HEK293T (cell line): ENCODE measurements at places on chromosomes 12 and 14.
A peak's percentile ranks its signal among the peaks of the same experiment; 100 is the strongest.

DNA sequence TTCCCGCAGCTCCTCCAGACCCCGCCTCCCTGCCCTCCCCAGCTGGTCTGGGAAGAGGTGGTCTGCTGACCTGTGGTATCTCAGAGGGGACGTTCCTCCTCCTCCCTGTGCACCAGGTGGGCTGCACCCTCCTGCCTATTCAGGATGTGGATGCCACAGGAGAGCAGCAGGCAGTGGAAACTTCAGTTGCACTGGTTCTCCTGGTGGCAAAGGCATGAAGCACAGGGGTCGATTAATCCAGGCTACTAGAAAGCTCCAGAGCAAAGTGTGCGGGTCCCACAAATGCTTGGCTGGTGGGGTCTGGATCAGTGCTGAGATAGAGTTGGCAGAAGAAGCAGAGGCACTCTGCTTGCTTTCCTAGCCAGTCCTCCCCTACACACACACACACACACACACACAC is 197.0 kb downstream of the SLC41A2 start:
- no peak for DNase-seq

- no peak for DNase-seq
These were observed 21.5 kb downstream of the KLHL28 start for GRCh38 chr14:44940211-44940610.

DNA sequence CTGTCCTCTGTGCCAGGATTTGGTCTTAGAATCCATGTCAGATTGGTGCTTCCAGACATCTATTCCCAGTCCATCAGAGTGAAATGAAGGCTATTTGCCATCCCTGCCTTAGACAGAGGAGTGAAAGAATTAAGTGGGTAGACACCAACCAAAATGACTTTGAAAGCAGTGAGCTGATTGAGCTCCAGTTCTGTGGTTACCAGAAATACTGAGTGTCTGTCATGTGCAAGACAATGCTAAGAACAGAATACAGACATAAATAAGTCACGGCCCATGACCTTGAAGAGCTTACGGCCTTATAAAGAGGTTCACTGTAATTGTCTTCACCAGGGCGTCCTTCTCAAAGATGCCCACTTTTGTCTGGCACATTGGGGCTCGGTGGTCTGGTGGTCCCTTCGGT is 21.6 kb upstream of the MANSC4 start:
- no peak for DNase-seq

GRCh38 chr14:29584992-29585391 is 342.7 kb downstream of the PRKD1 start:
- DNase-seq: peak; percentile 13

- no peak for DNase-seq
These were observed 130.1 kb upstream of the HIF1A start for GRCh38 chr14:61565181-61565580.

GRCh38 chr12:106276032-106276740 is 26.3 kb upstream of the TCP11L2 start:
- DNase-seq: no peak

DNA sequence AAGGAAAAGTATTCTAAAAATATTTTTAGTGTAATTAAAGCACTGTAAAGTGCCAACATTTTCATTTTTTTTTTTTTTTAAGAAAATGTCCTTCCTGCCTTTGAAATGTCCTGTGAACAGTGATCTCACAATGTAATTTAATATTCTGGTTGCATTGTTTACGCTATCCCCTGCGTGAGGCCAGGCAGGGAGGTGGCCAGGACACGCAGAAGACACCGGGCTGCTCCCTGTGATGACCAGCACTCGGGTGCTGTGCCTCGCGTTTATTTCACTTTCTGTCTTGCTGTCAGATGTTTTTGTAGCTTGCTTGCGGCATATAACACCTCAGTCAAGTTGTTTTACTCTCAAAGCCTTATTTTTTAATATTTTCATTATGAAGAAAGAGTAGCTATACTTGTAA is 18.5 kb downstream of the PIWIL1 start:
- DNase-seq: no peak

DNA sequence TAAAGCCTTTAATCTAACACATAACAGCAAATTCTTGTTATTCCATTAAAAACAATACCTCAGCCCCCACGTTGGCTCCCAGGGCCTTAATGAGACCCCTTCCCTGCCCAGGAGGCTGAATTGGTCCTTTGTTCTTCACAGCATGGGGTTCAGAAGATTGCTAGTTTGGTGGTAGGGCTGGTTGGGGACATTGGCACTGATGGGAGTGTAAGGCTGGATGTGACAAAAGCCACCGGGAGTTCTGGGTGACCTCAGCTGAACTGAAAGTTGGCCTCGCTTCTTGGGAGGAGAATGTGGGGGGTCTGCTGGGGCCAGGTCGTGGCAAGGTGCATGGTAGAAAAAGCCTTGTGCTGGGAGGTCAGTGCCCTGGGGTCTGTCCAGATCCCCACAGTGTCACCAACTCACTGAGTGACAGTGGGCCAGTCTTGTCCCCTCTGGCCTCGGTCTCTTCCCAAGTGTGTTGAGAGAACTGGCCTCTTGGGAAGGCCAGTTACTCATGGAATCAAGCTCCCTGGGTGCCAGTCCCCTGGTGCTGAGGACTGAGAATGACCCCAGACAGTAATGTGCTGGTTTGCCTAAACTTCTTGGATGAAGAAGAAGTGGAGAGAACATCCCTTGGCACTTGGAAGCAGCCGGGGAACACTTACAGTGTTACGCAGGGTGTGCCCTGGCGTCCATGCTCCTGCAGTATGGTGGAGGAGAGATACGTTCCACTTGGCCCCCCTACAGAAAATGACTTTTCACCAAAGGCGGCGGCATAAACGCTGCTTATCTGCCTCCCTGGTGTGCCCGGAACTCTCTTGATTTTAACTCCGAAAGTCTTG is 283.7 kb upstream of the RTL1 start:
- DNase-seq: no peak

GRCh38 chr12:102883204-102883799 is 33.7 kb downstream of the PAH start:
- peak; percentile 61 for DNase-seq

- DNase-seq: no peak
These were observed 95.4 kb upstream of the CDKN3 start for GRCh38 chr14:54301359-54301758.

DNA sequence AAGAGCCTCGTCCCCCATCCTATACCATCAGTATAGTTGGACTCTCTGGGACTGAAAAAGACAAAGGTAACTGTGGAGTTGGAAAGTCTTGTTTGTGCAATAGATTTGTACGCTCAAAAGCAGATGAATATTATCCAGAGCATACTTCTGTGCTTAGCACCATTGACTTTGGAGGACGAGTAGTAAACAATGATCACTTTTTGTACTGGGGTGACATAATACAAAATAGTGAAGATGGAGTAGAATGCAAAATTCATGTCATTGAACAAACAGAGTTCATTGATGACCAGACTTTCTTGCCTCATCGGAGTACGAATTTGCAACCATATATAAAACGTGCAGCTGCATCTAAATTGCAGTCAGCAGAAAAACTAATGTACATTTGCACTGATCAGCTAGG is 13.6 kb downstream of the ARHGAP5 start:
- no peak for DNase-seq

GRCh38 chr14:22303589-22304195 is 285.3 kb downstream of the DAD1 start:
- no peak for DNase-seq

DNA sequence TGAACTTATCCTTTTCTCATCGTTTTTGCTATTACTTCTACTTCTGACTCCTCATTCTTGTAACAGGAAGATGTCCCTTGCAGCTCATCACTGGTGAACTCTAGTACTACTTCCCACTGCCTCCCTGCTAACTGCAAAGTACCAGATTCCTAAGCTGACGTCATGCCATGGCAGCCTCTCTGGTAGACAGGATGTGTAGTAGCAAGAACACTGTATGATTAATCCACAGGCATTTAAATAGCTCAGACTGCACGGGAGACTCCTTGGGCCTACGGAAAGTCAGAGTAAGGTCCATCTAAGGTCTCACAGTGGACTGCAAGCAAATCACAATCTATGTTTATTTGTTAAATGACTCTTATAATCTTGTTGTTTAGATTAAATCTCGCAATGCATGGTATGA is 43.5 kb downstream of the DNAI7 start:
- DNase-seq: peak; percentile 17

GRCh38 chr12:92784797-92785562 is 82.2 kb downstream of the PLEKHG7 start:
- DNase-seq: peak; percentile 72

- no peak for DNase-seq
These were observed 55.3 kb downstream of the GALNT16 start for GRCh38 chr14:69315301-69315700.

DNA sequence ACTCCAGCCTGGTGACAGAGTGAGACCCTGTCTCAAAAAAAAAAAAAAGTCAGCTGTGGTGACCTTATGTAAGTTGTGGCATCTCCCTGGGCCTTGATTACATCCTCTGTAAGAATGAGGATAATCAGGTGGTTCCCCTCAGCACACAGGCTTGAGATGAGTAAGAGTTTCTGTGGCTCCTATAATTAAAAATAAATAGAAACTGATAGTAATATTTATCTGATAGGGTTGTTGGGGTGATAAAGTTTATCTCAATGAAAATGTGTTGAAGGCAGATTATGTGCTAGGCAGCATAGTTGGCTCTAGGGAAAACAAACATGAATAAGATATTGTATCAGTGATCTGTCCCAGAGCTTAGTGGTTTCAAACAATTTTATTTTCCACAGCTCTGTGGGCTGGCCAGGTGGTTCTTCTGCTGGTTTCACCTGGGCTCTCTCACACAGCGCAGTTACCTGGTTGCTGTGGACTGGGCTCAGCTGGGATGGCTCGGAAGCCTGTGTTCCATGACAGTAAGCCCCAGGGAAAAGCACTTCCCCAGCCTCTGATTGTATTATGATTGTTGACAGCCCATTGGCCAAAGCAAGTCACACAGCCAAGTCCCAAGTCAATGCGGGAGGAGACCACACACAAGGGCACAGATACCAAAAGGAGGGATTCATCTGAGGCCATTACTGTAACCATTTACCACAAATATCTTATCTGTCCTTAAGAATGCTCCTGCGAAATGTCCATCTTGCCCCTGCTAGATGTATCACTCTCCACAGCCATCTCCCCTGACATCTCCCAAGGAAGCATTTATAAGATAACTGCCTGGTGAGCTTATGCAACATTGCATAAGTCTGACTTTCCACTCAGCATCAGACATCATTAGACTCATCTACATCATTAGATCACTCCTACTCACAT is 151.7 kb downstream of the NUAK1 start:
- DNase-seq: no peak

DNA sequence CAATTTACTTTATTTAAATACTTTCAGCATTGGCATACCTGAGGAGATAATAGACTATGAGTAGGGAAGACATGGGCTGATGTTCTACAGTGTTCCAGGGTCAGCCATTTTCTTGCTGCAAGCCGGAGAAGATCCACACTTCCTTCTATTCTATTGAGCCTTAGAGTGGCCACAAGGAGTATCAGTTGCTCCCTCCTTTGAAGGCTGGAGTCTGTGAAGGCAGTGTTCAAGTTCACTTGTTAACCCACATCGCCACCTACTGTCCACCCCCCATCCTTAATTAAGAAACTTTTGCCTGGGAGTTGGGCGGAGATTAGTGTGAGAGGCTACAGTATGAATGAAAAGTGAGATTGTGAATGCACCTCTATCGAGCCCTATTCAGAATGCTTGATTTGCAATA is 666.6 kb downstream of the NRXN3 start:
- DNase-seq: peak; percentile 63

DNA sequence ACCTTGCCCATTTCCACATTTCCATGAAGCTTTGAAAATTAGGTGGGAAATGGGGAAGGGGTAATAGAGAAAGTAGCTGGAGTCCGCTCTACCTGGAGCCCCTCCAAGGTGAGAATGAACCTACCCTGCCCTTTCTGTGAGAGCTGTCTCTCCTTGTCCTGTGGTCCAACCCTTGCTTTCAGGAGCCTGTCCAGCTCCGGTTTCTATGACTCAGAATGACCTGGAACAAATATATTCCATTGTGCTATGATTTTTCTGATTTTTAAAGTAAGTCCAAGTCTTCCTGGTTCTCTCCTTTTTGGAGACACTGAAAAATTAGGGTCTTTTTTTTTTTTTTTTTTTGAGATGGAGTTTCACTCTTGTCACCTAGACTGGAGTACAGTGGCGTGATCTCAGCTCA is 89.1 kb upstream of the VASH1 start:
- DNase-seq: no peak

DNA sequence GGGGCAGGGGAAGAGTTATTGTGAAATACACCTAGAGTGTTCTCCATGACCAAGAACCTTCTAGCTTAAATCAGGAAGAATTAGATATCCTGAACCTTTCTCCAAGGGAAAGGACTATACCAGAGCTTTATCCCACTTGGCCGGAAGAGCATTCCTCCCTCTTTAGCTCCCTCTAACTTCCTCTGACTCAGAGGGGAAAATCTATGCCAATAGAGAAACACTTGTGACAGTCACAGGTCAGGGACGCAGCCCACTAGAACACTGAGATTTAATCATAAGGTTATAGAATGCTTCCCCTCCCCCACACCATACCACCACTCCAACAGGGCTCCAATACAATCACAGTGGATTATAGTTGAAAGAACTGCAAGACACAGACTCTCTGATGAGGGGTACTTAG is 55.4 kb upstream of the RFX4 start:
- no peak for DNase-seq

- DNase-seq: no peak
These were observed 99.0 kb upstream of the SSTR1 start for GRCh38 chr14:38108681-38109080.

DNA sequence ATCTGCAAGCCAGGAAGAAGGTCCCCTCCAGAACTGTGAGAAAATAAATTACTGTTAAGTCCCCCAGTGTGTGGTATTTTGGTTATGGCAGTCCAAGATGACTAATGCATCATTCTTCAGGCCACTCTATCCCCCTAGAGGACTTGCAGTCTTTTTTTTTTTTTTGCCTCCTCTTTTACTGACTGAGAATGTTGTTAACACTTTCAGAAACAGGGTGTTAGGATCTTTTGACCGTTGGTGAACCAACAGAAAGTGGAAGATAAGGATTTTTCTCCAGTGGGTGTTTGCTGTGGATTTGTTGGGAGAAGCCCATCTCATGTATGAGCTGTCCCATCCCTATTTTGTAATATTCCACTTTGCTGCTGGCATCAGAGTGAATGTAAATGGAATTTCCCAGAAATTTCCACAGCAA is 37.8 kb downstream of the MARK3 start:
- no peak for DNase-seq

DNA sequence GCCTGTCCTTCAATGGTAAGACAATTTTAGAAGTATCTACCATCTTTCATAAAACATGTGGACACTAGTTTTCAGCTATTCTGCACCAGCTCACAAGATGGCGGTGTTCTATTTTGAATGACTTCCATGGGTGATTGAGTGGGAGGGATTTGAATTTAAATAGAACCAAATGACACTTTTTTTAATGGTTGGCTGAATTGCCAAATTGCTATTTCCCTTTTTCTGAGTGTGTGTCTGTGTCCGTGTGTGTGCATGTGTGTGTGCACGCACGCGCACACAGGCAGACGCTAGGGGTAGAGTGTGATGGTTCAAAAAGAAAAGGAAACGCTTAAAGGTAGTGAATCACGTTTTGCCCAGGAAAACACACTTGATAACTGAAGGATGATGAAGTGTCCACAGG is 362.6 kb downstream of the DAD1 start:
- no peak for DNase-seq
